ENCODE measurements at places on chromosomes 4 and X.

GRCh38 chr4:52853351-52853750, 8.8 kb upstream of the RASL11B start:
- no peak for DNase-seq

GRCh38 chr4:189202869-189203271, 737.8 kb upstream of the FRG1 start:
- no peak for DNase-seq

GRCh38 chrX:9948406-9948805, 18.8 kb upstream of the CLDN34 start:
- DNase-seq: no peak

- no peak for DNase-seq
These were observed 259.1 kb downstream of the SH2D1A start for GRCh38 chrX:124605511-124605910.

DNA sequence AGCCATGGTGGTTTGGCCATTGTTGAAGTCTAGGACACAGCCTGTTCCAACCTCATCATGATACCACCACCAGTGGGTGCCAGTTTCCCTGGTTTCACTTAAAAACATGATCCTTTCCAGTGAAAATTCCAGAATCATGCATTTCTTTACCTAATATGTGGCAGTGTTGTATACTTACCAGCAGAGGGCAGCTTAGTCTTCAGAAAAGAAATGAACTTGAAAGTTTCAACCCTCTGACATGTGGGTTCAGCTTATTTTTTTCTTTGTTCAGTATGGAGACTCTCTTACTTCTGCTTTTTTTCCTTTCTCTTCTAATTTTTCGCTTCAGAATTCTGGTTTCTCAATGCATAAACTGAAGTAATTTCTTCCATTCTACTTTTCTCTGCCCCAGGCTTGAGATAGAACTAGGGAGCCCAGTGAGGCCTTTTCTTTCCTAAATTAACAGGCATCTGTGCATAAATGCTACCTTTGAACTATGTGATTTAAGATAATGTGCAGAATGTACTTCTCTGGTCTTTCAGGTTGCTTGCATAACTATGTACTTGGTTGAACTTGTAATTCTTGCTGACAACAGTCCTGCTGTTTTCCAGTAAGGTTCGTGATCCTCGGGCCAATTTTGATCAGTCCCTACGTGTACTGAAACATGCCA, 10.7 kb downstream of the LIAS start:
- DNase-seq: peak; percentile 84

DNA sequence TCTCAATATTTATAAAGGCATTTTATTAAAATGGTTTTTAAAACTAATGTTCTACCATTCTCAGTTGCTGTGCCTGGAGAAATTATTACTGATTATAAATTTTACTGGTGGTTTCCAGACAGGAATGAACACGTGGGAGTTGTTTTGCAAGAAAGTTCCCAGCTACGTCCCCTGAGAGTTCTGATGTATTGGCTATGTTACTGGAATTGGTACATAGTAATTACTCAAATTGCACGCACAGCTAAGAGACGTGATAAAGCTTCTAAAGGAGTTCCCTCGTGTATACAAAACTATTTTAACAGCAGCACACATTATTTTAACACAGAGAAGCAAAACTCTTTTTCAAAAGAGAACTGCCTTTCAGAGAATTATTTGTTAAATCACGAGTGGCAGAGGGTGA, 292.2 kb downstream of the NLGN4X start:
- peak; percentile 3 for DNase-seq

GRCh38 chr4:33054161-33054560, 2334.0 kb downstream of the PCDH7 start:
- DNase-seq: no peak

DNA sequence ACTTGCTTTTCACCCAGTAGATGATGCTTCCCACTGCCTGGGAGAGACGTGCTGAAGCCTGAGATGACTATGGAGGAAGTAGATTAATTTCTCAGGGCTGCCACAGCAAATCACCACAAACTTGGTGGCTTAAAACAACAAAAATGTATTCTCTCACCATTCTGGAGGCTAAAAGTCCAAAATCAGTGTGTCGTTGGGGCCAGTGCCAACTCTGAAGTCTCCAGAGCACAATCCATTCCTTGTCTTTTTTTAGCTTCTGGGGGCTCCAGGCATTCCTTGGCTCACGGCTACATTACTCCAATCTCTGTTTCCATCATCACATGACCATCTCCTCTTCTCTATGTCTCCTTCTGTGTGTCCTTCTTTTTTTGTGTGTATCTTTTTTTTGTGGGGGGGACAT, 105.8 kb upstream of the C1QTNF7 start:
- no peak for DNase-seq

DNA sequence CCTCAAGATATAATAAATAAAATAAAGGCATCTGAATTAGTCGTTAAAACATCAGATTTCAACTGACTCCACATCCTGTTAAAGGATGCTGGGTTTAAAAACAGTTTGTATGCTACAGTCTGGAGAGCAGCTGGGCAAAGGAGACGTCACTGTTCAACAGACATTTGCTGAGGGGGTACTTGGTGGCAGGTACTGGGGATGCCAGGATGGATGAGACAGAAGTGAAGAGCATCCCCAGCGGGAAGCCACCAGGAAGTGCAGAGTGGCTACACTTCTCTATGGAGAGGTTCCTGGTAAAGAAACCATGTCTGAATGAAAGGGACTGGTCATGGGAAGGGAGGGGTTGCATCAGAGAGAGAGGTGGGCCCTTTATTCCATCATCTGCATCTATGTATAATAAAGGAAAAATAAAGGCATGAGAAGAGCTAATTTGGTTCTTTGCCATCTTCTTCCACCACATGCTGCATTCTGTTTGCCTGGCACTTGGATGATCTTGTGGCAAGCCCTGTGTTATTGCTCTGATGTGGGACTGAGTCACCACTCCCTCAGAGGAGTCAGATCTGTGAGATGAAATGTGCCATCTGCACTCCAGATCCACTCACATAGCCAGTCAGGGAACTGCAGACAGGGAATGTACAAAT, 145.0 kb downstream of the SOWAHB start:
- no peak for DNase-seq

GRCh38 chrX:133654811-133655210, 239.5 kb upstream of the GPC4 start:
- DNase-seq: no peak

GRCh38 chr4:41070516-41071281, 143.6 kb downstream of the APBB2 start:
- DNase-seq: no peak

DNA sequence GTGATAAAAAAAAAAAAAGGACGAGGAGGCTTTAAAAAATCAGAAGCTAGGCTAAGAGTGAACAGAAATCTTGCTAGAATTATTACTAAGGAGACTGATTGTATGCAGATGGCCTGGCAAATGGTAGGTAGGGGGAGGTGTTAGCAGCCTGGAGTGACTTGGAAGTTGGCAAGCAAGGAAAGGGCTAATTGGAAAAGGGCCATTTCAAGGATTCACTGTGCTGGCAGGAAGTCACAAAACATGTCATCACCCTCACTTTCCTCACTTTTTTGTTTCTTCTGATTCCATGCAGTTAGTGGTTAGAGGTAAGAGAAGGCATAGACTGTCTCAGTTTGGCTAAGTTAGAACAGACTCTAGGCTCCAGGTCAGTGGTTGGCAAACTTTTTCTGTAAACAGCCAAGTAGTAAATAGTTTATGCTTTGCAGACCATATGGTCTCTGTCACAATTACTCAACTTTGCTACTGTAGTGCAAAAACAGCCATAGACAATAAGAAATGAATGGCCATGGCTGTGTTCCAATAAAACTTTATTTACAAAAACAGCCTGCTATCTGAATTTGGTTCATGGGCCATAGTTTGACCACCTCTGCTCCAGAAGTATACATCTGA, 646.5 kb upstream of the ACTRT1 start:
- DNase-seq: no peak

DNA sequence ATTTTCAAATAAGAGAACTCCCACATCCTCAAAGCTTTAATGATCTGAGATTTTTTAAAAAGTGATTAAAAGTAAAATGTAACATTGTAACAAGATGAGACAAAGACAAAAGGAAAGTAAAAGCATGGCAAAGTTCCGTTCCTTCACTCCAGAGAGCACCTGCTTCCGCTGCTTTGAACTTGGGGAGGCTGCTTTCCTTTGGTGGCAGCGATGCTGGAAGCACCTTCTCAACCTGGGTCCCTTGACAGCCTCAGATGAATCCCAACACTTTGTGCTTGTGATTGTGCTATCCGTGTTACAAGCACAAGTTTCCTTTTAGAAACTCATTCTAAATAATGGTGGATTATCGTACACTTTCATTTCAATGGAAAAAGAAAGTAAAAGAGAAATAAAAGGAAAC, 59.7 kb downstream of the HADH start:
- no peak for DNase-seq

- DNase-seq: no peak
These were observed 2390.9 kb downstream of the PCDH7 start for GRCh38 chr4:33111117-33111516.

DNA sequence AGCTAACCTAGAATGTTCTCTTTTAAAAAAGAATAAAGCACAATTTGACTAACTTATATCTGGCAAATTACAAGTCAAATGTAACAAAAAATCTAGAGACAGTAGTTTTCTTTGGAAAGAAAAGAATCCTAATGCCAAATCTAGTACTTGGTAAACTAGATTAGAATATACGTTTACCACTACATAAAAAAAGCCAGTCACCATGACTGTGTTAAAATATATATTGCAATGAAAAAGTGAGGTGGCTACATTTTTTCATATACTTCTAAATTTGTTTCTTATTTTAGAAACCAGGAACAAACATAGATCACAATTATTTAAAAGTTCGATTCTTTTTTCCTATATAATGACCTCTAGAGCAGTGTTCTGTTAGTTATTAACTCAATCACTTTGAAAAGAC, 29.6 kb upstream of the PPA2 start:
- no peak for DNase-seq

DNA sequence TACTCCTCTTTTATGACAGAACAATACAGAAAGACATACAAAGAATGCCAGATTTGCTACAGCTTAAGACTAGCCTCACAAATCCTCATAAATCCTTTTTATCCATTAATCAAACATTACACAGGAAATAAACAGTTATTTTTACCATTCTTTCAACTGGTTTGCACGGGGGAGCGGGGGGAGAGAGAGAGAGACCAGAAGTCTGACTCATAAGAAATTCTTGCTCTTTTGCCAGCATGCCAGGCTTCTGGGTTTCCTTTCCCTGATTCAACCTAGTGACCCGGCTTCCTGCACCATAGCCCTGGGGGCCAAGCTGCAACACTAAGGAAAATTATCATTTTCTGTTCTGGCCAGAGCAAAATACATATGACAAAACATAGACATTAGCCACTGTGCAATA, 6.8 kb upstream of the RRAGB start:
- DNase-seq: no peak

GRCh38 chrX:57286507-57287251, at the start of gene FAAH2:
Gene FAAH2 (plus strand): TSS chrX:57286706. CDS start chrX:57286826, 120 bp downstream.
- DNase-seq: peak; percentile 45

DNA sequence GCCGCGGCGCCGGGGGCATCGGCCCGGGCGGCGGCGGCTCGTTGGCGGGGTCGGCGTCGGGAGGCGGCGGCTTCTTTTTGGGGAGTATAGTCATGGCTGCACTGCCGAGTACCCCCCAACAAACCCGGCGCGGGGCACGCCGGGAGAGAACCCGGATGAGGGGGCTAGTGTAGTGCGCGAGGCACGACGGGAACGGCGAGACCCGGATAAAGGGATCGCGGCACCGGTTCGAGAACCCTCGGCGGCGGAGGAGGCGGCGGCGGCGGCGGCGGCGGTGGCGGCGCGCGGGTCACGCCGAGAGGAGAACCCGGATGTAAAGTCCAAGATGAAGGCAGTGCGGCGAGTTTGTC, at the start of gene OTUD5:
Gene OTUD5, minus strand, starts transcription at position 131 of the 350 bp plus-strand sequence. Its CDS starts 37 bp downstream, at position 94.
- no peak for DNase-seq

DNA sequence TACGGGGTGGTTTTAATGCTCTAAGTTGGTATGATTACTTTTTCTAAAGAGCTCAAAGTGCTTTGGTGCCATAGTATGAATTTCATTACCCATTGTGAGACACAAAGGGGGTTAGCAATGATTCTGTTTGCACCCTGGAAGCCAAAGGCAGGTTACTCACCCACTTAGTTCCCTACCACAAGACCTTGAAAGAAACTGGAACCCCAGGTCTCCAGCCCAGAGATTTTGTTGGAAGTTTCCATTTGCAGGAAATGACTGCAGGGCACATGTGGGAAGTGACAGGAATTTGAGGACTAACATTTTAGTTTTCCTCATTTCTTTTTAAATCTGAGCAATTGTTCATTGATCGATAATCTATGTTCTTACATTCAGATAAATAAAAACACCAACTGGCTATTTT, 1.8 kb upstream of the HS3ST1 start:
- DNase-seq: no peak

DNA sequence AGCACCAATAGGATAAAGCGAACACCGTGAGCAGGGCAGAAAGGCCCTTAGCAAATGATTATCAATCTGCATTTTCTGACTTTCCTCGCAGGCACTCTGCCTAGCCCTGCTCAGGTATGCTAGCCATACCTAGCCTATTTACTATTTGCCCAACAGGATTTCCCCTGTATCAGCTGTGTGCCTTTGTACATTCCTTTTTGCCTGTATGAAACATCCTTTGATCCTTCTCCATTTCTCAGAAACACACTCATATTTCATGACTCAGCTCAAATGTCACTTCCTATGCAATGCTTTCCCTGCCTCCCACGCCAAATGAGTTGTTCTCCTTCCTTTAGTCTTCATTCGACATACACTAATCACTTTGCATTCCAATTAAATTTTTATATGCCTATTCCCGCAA, 37.2 kb downstream of the PCDH7 start:
- DNase-seq: no peak

GRCh38 chr4:77028246-77028645, 47.5 kb downstream of the CCNI start:
- no peak for DNase-seq

All from left kidney (tissue), 8 donors.